ENCODE measurements at places on chromosomes 1 and 21.
A peak's percentile ranks its signal among the peaks of the same experiment; 100 is the strongest.

GRCh38 chr1:1911350-1912041, 3.6 kb upstream of the CALML6 start:
- no peak for DNase-seq

GRCh38 chr1:47898133-47898845, 98.9 kb downstream of the TRABD2B start:
- DNase-seq, result no peak

- no peak for DNase-seq
These were observed 19.8 kb upstream of the COX20 start for GRCh38 chr1:244815600-244816099.

DNA sequence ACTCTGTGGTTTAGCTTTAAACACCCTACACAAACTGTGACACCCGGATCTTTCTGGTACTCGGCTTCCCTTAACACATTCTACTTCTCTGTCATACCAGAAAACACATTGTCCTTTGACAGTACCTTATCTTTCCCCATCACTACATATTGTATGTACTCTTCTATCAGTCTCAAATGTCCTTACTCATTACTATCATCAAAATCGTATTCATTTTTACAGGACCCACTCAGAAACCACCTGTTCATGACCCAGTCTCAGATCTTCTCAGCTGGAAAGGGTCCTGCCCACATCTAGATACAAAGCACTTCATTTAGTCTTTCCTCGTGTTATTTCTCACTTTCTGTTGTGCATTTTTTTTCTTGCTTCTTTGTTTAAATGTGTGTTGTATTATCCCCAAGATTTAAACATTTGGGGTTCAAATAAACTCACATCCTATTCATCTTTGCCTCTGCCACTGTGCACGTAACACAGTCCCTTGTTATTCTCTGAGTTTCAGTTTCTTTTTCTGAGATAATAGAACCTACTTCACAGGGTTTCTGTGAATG, 27.7 kb downstream of the CD34 start:
- no peak for DNase-seq

DNA sequence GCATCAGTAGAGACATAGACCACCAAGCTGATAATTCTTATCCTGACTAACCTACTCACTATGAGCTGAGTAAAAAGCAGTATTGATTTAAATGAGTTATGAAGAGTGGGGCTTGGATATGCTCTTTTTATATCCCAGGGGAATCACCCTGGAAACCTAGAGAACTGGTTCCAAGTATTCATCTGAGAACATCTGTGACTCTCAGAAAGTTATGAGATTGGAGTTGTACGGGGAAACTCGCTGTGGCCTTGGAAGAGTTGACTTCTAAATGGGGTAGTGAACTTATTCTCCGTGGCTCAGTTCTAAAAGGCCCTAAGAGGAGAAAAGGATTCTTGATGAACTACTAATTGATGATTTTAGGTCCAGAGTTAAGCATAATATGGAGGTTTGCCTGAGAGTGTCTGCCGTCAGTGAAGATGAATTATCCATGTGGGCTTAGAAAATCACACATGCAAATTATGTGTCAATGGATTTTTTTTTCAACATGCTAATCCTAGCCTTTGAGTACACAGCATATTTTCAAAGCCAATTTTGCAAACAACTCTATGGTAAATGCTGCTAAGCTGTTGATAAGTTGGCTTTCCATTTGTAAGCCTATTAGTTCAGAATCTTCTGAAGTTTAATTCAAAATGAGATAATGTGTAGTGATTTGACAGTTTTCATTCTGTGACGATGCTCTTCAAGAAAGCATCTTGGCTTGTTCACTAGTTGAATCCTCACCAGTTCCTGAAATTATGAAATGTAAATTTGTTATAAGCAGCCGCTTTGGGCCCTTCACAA, 122.7 kb downstream of the FGGY start:
- no peak for DNase-seq

DNA sequence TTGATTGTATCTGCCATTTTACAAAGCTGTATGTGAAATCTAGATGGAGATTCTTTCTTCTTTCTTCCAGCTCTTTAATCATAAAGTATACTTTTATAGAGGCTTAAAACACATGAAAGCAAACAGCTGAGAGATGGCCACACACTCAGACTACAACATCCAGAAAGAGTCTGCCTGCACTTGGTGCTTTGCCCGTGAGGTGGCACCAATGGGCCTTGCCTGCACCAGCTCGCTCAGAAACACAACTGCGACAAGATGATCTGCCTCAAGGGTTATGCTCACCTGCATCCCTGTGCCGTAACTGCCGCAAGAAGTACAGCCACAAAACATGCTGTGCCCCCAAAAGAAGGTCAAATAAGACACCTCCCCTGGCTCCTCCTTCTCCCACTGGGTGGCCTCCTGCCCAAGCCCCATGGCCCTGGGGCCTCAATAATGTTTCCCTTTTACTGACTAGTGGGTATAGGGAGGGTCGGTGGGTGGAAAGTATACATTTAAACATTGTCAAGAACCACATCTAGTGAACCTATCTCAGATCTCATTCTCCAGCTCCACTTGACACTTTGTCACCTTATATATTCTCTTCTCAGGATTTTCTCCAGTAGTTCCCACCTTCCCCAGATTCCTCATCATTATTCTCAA, 66.7 kb upstream of the ANGPTL3 start:
- peak; percentile 5 for DNase-seq

- no peak for DNase-seq
These were observed 8.3 kb downstream of the TRNP1 start for GRCh38 chr1:27001570-27002360.

GRCh38 chr1:228989992-228990827, 254.9 kb downstream of the RHOU start:
- DNase-seq, result no peak

- DNase-seq, result no peak
These were observed 14.0 kb downstream of the KDM5B start for GRCh38 chr1:202794051-202794740.

GRCh38 chr1:156920233-156921052, at the start of gene LRRC71:
Gene LRRC71 (plus strand): TSS chr1:156920632. CDS start chr1:156920804, 172 bp downstream.
- peak; percentile 48 for DNase-seq

GRCh38 chr1:245000872-245001188, 136.5 kb upstream of the HNRNPU start:
- no peak for DNase-seq

DNA sequence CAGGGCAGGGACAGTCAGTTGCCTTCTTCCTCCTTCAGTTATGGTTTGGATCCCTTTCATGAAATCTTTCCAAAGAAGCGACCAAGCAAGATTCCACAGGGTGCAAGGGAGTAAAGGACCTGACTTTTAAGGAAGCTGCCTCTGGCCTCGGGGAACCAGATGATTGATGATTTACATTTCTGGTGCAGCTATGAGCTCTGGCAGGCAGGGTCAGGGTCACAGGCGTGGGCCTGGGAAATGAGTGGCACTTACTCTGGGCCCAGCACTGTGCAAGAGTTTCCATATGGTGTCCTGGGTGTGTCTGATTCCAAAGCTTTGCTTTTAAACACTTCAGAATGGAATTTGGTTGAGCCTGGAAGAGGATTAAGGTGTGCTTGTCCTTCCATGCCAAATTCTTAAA, 7.2 kb upstream of the CRABP2 start:
- DNase-seq, result no peak

- DNase-seq, result peak; percentile 0
These were observed 625 bp upstream of the DARS2 start for GRCh38 chr1:173823781-173824314.

DNA sequence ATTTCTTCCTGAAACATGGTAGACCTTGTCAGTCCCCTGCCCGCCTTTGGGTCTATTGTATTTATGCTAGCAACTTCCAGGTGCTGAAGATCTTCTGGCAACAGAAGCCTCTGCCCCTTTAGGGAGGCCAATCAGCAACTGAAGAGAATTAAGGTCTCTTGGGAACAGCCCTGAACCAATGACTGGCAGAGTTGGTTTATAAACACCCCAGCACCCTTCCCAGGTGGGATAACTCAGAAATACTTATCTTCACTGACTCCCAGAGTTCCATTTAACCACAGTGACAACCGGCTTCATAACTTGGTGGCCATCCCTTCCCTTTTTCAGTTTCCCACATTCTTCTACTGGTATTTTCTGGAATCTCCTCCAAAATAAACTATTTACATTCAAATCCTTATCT, 27.2 kb upstream of the TMCO1 start:
- no peak for DNase-seq

GRCh38 chr1:244022311-244022710, 28.8 kb upstream of the ZBTB18 start:
- no peak for DNase-seq

DNA sequence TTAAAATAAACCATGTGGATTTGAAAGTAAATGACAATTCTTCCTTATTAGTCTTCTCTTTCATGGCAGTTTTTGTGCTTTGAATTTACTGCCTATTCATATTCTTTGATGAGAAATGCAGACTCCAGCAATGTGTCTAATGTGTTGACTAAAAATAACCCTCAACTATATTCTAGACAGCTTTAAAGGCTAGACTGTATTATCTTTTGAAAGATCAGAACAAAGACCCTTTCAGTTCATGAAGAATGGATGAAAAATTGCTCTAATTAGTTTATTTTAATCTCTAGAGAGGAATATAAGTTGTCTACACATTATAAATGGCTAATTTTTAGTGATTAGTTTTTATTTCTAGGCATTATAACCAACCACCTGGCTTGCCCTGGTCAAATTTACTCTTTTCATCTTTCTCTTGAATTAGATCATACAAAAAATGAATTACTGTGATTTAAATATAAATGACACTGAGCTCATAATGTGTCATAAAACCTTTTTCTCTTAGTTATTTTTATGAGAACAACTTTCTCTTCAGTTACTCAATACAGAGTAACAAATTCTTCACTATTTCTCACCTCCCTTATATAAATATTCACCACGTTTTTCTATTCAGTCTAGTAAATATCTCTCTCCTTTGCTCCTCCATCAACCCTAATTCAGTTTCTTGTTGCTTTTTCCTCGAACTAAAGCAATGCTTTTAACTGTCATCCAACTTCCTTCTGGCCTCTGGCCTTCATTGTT, 428.5 kb upstream of the TMPRSS15 start:
- DNase-seq, result no peak

GRCh38 chr1:209720826-209721225, 16.2 kb downstream of the HSD11B1 start:
- no peak for DNase-seq

- DNase-seq, result peak; percentile 47
These were observed 6.7 kb upstream of the WASF2 start for GRCh38 chr1:27496604-27497155.

- peak; percentile 60 for DNase-seq
These were observed 3.1 kb downstream of the ACAP3 start for GRCh38 chr1:1304331-1305299.

DNA sequence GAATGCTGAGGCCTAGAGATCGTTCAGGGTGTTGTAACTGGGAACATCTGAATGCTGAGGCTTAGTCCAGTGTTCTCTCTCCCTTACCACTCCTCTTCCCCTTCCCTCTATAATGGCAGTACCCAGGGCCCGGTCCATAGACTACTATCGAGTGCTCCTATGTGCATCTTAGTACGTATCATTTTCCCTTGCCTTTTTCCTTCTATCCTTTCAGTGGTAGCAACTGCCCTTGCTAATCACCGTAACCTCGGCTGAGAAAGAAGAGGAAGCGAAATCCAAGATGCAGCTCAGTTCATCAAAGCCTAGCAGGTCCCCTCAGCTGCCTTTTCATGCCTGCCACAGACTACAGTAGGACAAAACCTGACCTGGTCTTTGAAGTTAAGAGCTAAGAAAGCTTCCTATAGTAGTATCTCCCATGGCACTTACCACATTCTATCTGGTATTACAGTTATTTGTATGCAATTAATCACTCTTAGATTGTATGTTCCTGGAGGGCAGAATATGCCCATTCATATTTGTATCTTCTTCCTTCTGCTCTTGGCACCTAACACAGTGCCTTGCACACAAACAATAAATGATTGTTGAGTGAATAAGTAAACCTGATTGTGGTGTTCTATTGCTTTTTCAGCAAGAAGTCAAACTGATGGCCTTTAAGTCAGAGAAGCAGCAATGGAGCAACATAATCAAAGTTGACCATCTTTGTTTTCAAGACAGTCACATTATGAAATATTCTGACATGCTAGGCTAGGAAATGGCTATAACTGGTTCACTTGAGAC, 22.4 kb downstream of the CNIH4 start:
- no peak for DNase-seq

DNA sequence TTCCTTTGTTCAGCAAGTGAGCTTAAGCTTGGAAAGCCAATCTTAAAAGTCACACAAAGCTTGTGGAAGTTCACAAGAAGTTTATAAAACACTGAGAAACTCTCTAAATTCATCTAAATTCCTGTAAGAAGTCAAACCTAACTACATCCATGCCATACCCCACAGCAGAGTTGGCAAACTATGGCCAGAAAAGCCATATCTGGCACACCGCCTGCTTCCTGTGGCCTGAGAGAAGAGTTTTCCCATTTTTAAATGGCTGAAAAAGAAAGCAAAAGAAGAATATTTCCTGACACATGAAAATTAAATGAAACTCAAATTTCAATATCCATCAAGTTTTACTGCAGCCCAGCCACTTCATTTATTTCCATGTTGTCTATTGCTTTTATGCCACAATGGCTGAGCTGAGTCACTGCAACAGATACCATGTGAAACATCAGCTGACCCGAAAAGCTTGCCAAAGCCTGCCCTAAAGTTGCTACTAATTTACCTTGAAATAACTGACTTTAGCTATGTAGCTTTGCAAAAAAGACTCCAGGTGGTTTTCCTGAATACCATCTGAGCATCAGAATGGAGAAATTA, 237.1 kb downstream of the SLC45A1 start:
- DNase-seq, result no peak

DNA sequence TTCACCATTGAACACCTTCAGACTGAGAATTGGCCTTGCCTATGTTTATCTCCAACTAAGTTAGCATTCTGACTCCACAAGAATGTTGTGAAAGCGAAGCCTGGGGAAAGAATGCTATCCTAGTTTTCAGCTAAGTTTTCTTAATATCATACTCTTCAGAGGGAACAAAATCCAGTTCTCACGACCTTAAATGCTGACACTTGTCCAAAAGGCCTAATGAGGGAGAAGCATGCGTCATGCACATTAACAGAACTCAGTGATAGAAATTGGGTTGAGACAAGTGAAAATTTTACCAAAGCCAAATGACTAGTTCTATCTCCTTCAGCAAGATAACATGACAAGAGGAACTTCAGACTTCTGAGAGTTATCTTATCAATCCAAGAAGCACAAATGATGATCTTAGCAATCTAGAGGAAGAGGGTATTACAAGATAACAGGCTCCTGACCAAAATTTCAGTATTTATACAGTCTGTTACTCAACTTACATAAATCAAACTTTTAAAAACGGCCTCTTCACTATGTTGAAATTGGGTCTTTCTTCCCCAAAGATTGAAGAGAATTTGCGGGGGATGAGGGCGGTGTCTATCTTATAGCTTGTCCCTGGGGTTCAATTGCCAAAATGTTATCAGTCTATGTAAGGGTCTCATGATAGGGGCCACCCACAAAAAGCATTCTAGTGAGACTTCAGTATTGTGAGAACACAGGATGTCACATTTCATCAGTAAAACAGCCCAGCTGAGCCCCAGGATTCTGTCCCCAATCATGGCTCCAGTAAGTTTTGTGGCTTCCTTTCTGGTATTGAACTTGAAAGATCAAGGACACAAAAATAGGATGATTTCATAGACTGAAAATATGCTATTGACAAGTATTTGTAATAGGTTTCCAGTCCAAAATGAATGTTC, 26.5 kb upstream of the SLC45A3 start:
- no peak for DNase-seq
